Effector memory CD8-positive, alpha-beta T cell (primary cell): ENCODE measurements at places on chromosomes 5 and 9.

DNA sequence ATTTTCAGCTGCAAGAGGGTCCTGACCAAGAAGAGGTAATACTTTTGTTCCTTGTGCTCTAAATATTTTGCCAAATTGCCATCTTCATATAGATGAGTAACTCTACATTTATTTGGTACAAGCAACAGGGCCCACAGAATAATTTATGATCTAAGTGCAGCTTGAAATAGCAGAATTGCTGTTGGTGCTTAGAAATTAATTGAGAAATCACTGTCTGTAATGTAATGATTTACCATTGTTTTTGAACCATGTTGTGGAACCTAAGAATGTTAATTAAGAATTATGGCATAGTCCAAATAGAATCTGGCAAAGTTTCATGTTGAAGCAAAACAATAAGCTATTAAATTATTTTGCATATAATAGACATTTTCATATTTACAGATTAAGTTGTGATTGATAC lies 44.8 kb upstream of the NUDT12 start:
- DNase-seq: no peak

GRCh38 chr9:91187965-91188344 lies 173.8 kb downstream of the AUH start:
- DNase-seq: no peak

GRCh38 chr5:171285465-171285864 lies 23.6 kb upstream of the TLX3 start:
- no peak for DNase-seq

- peak; percentile 34 for DNase-seq
Observed at GRCh38 chr5:179819296-179820126, 1.2 kb upstream of the SQSTM1 start.

DNA sequence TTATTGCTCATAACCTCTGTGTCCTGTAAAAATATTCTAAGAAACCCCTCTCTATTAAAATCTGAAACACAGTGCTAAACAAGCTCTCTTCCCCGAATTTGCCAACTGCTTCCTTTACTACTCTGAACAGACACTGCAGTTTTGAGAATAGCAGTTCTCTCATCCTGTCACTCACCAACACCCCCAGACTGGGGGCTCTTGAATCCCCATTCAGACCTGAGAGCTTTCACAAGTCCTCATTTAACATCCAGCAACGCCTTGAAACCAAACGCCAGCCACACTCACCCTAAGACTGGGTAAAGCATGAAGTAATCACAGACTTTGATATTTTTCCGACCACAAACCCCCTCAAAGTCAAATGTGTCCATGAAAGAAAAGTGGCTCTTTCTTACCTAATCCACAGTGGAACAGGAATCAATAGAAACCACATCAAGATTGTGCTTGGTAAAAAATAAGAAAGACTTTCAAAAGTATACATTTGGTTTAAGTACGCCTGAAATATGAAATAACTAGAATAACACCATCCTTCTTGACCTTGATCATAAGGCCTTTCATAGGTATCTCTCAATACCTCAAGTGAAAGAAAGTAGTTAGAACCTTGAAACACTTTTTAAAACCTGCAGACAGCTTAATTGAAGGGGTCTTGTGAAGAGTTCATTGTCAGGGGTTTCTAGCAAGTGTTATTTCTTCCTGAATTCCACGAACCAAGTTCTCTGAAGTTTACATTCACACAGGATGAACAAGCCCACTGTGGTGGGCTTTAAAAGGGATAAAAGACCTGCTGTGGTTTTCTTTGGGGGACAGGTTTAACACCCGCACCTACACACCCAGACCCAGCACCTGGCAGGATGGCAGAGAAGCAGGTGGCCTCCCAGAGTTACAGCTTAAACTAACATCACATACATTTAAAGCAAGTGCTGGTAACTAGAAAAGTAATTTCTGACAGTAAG lies 412.6 kb downstream of the MLLT3 start:
- DNase-seq: no peak

DNA sequence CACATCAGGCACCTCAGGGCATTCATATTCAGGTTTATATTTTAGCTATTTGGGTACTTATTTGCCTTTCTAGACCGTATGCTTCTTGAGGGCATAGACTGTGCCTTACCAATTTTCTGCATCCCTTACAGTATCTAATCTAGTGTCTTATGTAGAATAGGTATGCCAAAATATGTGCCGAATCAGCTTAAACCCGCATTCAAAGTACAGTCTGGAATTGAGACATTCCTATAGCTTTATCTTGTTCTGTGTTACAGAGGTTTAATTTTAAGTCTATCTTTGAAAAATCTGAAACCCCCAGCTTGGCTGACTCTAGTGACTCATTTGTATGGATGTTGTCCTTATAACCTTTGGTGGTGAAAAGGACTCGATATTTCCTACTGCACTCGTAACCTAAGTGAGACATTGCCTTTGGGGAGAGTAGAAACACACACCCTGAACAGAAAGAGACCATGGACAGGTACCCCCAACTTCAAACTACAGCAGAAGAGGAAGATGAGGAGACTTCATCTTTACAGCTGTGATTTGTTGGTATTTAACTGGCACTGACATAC lies 27.0 kb upstream of the TMOD1 start:
- no peak for DNase-seq

- DNase-seq: no peak
Observed at GRCh38 chr9:77785341-77785740, 137.2 kb upstream of the GNA14 start.

- DNase-seq: no peak
Observed at GRCh38 chr9:5971740-5972139, 43.7 kb downstream of the RANBP6 start.

DNA sequence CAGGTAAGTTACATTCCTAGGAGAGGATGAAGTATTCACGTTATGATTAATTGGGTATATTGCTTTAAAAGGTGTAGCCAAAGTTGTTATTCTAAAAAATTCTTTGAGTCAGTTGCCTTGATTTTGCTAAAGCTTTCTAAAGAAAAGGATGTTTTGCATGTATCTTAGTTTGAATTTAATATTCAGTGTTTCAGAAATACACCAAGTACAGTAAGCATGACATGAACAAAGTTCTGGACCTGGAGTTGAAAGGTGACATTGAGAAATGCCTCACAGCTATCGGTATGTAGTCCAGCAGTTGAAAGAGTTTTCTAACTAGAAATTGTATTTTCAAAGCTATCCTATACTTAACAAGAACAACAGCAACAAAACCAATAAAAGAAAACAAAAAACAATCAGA lies 14.2 kb downstream of the ANXA1 start:
- DNase-seq: no peak

GRCh38 chr5:11733185-11733839 lies 170.9 kb downstream of the CTNND2 start:
- no peak for DNase-seq

DNA sequence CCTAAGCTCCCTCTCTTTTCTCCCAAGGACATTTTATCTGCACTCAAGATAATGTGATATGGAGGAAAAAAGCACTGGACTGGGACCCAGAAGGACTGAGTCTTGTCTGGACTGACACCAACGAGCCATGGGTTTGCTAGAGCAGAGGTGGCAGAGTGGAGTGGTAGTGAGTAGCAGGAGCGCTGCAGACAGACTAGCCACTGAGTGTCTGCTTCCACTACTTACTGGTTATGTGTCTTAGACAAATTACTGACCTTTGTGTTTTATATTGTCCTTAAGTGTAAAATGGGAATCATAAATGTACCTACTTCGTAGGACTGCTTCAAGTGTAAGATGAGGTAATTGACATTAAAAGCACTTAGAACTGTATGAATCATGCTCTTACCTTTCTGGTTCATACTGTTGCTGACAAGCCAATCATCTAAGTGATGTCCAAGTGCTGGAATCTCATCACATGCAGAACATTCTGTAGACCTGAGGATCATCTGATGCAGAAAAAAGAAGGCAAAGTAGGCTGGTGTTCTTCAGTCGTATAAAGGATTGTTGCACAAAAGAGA lies 12.5 kb upstream of the PRLR start:
- DNase-seq: no peak

- DNase-seq: no peak
Observed at GRCh38 chr5:5140479-5141338, 579 bp downstream of the ADAMTS16 start.

DNA sequence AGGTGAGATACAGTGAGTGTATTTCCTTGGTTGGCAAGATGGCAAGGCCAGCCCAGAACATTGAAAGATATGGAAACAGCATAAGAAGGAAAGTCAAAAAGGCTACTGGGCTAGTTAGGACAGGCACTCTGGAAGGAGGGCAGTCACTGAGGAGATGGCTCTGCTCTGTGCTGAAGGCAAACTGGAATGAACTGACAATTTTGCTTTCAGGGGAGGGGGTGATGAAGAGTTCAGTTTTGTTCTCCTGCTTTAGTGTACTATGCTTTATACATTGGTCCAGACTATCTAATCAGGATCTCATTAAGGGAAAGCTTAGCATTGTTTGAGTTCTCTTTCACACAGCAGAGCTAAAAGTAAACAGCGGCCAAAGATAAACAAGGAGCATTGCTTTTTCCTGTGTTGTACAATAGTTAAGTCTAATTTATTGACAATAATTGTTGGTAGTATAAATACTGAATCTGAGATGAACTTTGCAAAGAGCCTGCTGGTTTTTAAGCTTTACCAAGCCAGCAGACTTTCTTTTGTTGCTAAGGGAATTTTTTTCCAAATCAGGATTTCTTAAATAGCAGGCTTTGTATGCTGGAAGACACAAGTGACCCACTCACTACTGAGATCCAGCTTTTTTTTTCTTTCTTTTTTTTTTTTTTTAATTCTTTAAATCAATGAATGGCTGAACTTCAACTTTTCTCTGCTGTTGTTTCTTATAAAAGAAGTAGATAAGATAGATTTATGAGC lies 355.5 kb downstream of the ARRDC3 start:
- no peak for DNase-seq

GRCh38 chr5:167255926-167256325 lies 1035.5 kb upstream of the WWC1 start:
- no peak for DNase-seq

DNA sequence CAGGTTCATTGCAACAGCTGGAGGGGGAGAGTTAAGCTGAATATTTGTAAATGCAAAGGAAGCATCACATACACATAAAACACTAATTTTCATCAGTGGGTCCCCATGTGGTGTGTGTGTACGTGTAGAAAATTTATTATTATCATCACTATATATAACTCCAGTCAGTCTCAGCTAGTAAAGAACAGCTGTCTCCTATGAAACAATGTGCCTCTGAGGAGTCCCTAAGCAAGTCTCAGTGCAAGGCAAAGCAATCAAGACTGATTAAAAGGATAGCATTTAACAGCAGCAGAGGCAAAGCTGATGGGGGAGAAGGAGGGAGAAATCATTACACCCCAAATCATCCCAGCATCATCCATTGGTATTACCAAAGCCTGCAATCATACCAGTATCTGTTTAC lies 104.2 kb upstream of the MARCHF11 start:
- no peak for DNase-seq

- no peak for DNase-seq
Observed at GRCh38 chr9:116715751-116716150, 28.6 kb downstream of the TRIM32 start.

DNA sequence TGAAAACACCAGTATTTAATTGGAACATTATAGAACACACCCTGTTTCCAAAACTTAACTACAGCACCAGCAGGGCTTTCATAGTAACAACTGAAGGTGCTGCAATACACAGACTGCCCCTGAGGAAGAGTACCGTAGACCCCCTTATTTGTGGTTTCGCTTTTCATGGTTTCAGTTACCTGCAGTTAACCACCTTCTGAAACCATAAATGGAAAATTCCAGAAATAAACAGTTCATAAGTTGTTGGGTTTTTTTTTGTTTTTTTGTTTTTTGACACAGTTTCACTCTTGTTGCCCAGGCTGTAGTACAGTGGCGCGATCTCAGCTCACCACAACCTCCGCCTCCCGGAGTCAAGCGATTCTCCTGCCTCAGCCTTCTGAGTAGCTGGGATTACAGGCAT lies 9.5 kb upstream of the GLDC start:
- DNase-seq: no peak

DNA sequence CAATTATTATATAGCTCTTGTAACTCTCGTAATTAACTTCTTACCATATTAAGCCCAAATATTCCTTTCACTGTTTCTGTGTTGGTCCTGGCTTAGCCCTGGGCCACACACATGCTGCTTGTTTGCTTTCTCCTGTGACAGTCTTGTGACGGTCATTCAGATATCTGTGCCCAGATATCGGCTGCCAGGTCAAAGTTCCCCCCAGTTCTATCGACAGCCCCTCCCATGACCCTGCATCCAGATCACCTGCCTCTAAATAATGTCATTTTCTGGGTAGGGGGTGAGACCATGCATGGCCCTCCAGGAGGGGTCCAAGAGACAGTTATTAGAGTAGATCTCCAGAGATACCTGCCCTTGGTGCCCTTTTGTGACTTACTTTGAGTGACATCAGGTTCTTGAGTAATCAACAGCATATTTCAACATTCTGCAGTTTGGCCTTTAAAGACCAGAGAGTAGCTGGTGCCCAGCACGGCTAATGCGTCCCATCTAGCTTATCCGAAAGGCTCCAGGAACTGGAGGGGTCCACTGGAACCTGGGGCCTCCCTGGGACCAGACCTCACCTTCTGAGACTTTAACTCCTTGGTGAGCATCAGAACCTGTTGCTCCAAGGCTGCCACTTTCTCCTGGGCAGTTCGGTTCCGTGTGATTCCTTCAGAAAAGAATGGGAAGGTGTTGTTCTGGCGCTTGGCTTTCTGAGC lies 26.9 kb downstream of the TBC1D2 start:
- DNase-seq: no peak

DNA sequence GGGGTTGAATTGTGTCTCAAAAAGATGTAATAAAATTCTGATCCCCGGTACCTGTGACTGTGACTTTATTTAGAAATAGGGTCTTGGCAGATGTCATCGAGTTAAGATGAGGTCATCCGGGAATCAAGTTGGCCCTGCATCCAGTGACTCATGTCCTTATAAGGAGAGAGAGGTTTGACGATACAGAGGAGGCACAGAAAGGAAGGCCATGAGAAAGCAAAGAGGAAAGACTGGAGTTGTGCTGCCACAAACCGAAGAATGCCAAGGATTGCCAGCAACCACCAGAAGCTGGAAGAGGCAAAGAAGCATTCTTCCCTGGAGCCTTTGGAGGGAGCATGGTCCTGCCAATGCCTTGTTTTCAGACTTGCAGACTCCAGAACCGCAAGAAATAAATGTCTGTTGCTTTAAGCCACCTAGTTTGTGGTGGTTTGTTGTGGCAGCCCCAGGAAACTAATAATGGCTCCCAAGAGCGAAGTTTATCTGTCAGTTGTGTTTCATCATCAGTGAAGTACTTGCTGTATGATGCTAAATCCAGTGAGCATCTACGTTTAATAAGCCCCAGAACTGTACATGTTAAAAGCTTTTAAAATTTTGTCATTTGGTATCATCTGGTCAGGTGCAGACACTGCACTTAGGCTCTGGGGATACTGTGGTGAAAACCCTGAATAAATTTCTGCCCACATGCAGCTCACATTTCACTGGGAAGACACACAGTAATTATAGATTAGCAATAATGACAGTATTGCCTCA lies 114.8 kb downstream of the TLE4 start:
- no peak for DNase-seq
